ENCODE measurements at places on chromosomes 13 and 19. TPM values are rescaled to one million over a fixed set of nuclear protein-coding genes. Genes with fewer than 3 reads are reported as not detected.

DNA sequence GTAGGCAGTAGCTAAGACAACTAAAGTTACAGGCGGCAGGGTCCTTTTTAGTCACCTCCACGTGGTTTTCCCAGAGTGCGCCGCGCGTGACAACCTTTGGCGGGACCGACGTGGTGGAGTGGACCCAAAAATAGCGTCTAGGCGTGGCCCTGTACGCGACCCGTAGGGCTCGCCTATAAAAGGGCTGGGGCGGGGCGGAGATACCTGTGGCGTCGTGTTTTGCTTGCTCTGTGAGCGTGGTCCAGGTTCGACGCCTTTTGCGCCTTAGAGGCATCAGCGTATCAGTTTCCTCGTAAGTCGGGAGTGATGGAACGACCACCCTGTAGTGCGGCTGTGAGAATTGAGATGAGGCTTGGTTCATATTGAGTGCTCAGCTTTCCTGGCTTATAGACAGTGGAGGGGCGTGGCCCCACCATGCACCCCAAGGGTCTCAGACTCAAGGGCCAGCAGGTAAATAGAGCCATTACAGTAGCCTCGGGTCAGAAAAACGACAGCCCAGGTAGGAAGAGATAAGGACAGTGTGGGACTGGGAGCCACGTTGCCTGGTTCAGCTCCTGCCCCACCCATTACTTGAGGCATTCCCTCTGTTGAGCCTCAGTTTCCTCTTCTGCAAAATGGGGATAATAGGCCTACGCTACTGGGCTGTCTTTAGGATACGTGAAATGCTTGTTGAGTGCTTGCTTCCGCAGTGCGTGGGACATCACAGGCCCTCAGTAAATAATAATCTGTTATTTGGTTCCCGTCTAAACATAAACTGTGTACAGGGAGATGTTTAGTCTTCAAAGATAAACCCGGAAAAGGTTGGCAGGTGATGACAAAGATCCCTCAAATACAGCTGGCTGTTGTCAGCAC, 693 bp upstream of the TMED1 start:
- peak; percentile 89 for DNase-seq

GRCh38 chr13:73168953-73169401, 110.2 kb downstream of the KLF5 start:
- DNase-seq: no peak

DNA sequence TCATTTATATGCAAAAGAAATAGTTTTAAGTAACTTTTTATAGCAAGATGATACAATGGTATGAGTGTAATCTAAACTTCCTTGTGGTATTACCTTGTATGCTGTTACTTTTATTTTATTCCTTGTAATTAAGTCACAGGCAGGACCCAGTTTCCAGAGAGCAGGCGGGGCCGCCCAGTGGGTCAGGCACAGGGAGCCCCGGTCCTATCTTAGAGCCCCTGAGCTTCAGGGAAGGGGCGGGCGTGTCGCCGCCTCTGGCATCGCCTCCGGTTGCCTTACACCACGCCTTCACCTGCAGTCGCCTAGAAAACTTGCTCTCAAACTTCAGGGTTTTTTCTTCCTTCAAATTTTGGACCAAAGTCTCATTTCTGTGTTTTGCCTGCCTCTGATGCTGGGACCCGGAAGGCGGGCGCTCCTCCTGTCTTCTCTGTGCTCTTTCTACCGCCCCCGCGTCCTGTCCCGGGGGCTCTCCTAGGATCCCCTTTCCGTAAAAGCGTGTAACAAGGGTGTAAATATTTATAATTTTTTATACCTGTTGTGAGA, 10.2 kb downstream of the PLPPR3 start:
- no peak for DNase-seq

DNA sequence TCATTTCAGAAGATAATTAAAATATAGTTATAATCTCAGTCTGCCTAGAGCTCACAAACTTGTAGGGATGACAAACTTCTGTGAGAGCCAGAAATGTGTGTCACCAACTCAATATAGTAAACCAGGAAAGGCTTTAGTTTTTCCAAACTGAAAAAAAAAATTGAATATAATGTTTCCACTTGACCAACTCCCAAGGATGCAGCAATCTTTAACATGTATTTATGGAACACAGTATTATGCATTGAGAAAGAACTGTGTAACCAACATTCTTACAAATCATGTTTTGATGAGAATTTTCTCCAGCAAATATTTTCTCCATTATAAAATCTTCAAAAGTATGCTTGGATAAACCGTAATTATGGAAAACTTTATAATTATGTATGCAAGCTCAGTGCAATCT, 50.1 kb upstream of the KLF12 start:
- no peak for DNase-seq

GRCh38 chr13:40217675-40218074, 448.8 kb downstream of the FOXO1 start:
- DNase-seq: no peak

TPTE2 gene
- total RNA-seq: not detected
